NCI-H1417 (cell line): ENCODE measurements at places on chromosomes 1 and 21.

DNA sequence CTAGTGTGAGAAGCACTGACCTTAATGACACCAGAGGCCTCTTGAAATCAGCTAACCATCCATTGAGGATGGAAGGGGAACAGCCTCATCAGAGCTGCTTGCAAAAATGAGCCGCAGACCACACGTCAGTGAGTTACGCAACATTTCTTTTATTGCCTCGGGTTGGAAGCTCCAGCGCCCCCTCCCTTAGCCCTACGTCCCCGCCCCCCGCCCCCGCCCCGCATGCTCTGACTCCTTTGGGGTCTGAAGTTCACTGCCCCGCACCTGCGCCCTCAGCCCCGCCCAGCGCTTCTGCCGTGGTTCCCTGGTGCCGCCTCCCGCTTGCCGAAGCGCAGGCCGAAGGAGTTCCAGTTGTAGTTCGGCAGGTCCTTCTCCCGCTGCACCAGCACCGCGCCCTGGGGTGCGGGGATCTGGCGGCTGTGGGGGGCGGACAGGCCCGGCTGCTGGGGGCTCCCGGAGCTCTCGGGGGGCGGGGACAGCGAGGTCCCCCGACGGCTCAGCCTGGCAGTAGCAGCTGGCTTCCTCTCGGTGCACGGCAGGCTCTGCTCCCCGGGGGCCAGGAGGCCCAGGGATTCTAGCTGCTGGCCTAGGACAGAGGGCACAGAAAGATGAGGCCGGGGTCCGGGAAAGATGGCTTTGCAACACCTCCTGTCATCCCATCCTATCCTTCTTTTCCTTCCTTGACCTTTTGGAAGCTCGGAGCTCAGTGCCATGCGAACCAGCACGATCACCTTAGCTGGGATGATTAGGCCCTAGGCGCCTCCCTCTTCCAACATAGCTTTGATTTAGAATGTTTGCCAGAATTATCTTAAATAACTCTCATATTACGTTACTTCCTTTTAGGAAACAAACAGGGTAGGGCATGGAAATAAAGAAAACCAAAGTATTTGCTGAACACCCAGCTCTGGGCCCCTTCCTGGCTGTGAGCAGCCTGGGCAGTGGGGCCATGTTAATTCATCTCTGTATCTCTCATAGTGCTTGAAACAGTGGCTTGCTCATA is 5.8 kb downstream of the KISS1 start:
- peak; percentile 25 for DNase-seq

DNA sequence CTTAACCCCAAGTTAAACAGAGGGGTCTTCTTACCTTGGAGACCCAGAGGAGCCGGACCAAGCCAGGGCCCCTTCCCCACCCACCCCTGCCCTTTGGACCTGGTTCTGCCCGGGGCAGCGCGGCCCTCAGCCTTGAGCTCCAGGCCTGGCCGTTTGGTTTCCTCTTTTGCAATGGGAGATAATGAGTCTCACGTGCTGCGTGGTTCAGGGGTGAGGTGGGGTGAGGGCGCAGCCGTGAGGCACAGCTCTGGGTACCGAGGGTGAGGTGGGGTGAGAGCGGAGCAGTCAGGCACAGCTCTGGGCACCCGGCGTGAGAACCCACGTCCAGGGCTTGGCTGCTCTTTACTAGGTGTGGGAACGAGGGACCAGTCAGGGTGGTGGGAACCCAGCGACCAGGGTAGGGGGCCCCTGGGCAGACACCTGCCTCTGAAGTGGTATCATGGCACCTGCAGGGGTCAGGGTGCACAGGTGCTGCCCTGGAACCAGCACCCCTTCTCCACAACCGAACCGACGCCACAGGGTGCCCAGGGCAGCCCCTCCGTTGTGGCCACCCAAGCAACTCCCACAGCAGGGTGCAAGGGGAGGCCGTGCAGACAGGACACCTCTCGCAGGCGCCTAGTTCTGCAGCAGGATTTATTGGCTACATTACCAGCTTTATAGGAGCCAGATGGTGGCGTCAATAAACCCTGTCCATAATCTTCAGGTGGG is 182.2 kb downstream of the PRDM16 start:
- no peak for DNase-seq

GRCh38 chr1:221925947-221926346 is 184.1 kb upstream of the DUSP10 start:
- no peak for DNase-seq

DNA sequence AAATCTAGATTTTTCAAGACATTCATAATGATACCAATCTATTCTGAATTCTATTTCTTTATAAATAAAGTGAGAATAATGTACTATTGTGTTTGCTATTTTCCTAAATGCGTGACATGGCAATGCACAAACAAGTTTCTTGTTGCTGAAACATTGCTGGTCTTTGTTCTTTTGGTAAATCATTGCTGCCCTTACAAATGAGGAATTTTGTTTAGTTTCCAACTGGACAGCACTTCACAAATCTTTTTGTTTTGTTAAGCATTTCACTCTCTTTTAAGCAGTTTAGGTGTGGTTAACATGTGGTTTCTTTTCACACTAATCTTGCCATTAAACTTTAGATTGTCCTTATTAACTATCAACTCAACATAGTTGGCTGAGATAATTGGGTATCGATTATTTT is 94.6 kb downstream of the LRRC7 start:
- no peak for DNase-seq

DNA sequence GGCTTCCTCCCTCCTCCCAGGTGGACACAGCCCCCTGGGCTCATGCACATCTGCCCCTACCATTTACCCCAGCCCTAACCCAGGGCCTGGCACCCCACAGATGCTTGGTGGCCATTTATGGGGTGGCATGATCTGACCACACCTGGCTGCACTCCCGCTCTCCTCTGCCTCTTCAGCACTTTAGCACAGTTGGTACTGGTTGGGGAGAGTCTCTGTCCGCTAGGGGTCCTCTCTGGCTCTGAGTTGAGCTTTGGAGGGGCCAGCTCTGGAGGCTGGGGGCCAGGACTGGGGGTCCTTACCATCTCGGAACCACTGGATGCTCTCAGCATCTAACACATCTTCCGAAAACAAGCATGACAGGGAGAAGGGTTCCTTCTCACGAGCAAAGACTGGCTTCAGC is 17.4 kb downstream of the MYOM3 start:
- no peak for DNase-seq

DNA sequence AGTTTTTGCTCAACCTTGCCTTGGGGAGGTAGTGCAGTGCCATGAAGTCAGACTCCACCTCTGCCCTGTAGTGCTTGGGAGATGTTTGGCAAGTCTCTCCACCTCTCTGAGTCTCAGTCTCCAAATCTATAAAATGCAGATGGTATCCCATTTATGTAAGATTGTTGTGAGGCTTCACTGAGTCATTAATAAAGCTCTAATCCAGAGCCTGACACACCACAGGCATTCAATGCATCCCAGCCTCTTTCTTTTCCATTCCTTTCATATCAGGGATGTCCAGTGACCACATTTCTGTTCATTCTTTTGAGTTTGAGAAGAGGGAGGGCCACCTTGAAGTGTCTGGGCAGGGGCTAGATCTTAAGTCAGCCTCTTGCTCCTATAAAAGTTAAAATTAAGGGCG is 37.6 kb upstream of the LMO4 start:
- no peak for DNase-seq

- DNase-seq: no peak
Observed at GRCh38 chr1:10903821-10904220, 107.4 kb upstream of the CASZ1 start.

DNA sequence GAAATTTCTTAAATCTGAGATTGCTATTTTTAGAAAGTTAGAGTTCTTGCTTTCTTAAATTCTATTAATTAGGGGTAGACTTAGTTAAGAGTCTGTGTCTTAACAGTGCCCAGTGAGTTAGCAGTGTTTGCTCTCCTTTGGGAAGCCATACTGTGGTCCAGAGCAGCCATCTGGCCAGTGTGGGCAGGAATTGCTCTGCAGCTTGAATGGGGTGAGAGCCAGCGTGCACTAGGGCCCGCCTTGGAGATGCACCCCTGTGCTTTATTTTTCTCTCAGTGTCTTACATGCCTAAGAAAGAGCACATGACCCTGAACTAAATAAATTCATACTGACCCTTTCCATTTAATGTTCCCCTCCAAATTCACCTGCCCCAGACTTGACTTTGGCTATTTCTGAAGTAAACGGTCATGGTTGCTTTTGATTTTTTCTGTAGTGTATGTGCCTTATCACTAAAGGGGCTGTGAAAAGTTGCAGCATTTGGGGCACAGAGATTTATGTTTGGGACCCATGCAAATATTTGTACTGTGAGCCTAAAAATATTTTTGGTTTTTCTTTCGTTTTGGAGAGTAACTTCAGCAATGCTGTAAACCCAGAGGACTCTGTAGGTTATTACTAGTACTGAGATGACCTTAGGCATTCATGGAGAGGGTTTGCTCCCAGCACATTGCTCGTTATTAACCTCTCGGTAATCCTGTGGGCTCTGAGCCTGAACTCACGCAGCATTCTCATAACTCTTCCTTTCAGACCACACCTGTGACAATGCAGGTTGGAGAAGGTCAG is 21.3 kb upstream of the KCNQ4 start:
- no peak for DNase-seq

GRCh38 chr1:7404046-7404742 is 366.9 kb upstream of the VAMP3 start:
- DNase-seq: no peak

DNA sequence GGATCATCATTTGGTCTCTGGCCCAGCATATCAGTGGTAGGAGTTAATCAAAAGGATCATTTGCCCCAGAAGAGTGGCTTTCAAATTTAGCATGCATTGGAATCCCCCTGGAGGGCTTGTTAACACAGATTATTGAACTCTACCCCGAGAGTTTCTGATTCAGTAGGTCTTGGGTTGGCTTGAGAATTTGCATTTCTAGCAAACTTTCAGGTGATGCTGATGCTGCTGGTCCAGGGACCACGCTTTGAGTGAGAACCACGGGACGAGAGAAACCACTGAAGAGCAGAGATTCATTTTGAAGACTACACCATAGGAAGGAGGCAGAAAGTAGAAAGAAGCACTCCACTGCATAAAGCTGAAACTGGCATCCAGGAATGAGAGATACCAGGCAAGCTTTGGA is 81.3 kb upstream of the DUSP10 start:
- DNase-seq: no peak

DNA sequence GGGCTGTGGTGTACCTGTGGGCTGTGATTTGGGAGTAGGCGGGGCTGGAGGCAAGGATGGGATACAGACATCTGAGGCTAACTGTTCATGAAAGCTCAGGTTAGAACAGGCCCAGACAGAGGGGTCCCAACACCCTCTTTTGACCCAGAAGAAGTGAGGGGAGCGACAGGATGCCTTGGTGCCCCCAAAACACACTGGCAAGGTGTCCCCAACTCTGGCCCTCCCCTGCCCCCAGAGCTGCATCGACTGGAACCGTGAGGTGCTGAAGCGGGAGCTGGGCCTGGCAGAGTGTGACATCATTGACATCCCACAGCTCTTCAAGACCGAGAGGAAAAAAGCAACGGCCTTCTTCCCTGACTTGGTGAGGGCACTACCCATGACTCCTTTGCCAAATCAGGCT is 27.6 kb upstream of the PADI4 start:
- no peak for DNase-seq

DNA sequence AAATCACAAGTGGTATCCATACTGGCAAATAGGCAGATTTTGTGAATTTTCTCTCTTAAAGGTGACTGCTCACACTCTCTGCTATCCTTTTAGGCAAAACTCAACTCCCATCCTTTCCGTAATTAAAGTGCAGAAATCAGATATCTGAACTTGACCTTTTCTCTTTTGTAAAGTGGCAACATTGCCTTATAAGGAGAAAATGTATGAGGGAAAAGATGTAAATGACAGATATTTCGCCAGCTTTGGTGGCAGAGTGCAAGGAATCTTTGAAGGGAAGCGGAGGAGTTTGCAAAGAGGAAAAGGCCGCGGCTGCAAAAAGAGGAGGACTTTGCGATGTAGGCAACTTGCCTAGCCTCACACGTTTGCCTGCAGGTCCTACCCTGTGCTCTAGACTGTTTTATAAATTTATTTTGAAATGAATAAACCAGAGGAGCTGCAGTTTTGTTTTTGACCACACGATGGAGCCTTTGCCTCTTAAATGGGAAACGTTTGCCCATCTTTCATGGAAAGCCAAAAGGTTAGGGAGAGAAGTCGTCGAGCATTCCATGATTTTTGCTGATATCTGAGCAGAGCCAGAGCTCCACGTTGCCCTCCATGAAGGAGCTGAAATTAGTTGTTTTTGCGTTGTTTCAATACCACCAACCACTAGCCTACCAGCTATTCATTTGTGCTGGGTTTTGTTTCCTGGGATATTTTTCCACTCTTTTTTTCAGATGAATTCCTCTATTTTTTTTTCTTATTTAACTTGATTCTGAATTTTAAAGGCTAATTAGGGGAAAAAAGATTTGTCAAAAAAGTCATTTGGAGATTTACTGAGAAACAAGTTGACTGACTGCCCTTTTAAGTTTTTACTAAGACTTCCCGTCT is 242.3 kb downstream of the LMX1A start:
- peak; percentile 93 for DNase-seq

- no peak for DNase-seq
Observed at GRCh38 chr1:27099587-27100334, 55.2 kb downstream of the SLC9A1 start.

- DNase-seq: no peak
Observed at GRCh38 chr1:40469327-40469726, 7.8 kb upstream of the ZFP69 start.

DNA sequence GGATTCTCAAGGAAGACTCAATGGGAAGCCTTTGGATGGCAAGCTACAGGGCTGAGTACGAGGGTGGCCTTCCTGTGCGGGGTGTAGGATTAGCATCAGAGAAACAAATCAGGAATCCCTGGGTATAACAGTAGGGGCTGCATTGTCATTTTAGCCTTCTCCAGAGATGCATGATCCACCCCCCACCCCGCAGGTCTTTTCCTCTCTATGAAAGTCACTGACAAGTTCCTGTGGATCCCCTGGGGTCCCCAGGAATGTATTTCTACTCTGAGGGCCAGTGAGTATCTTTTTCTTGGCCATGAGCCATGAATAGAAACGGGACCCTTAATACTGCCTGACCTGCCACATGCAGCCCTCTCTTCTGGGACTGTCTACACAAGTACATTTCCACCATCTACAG is 473.0 kb upstream of the VAMP3 start:
- no peak for DNase-seq

DNA sequence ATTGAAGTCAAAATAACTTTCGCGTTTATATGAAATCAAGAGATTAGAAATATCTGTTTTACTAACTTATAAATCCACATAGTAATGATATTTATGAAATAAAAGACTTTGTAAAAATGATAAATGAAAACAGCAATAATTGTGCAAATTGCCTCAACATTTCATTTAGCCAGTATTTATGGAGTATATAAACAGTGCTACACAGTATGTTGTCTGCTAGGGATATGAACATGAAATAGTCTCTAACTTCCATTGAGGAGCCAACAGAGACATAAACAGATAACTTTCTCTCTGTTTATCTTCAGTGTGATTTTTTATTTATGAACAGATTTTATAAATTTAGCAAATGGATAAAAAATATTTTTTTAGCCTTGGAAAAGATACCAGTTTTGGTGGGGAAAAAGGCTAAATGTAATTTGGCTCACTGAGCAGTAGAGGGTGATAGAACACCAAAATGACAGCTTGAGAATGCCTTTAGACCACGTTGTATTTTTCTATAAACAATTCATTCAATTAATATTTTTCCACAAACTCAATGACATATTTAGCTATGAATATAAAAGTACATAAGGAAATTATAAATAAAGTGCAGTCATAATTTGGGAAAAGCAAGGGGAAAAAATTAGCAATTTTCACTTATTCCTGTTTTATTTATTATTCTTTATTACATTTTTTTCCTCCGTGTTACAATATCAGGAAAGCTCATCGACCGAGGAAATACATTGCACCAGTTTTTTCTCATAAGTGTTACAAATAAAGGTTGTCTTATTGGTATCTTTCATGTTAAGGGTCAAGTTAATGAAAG is 47.5 kb upstream of the EEIG2 start:
- DNase-seq: peak; percentile 68
